ENCODE measurements at places on chromosomes 1 and 21.

GRCh38 chr1:91511386-91511785 lies 10.7 kb downstream of the CDC7 start:
- DNase-seq: no peak

- peak; percentile 59 for DNase-seq
These were observed 32.4 kb downstream of the PRMT2 start for GRCh38 chr21:46667741-46668380.

- DNase-seq: no peak
These were observed 17.3 kb downstream of the POFUT2 start for GRCh38 chr21:45270306-45270821.

DNA sequence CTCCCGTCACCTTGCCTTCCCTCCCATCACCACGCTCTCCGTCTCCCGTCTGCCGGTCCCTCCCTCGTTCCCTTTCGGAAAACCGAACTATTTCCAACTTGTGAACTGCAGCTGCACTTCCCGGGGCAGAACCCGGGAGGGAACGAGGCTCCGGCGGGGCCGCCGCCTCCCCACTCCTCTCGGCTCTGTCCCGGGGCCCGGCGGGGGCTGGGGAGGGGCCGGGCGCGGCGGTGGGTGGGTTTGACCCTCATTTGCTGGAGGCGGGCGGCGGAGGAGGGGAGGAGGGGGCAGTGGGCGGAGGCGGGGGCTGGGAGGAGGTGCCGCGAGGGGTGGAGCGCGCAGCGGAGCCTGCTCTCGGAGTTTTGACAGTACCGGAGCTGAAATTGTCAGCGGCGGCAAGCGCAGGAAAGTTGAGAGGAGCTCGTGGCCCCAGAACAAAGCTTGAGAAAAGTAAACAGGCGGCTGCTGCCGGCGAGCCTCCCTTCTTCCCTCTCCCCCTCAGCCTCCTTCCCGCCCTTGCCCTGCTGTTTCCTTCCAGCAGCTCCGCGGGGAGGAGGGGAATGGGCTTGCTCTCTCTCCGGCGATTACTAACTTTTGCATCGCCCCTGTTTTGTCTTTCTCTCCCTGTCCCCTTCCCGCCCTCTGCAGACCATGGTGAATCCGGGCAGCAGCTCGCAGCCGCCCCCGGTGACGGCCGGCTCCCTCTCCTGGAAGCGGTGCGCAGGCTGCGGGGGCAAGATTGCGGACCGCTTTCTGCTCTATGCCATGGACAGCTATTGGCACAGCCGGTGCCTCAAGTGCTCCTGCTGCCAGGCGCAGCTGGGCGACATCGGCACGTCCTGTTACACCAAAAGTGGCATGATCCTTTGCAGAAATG lies 2.9 kb downstream of the LMO4 start:
- DNase-seq: peak; percentile 67

DNA sequence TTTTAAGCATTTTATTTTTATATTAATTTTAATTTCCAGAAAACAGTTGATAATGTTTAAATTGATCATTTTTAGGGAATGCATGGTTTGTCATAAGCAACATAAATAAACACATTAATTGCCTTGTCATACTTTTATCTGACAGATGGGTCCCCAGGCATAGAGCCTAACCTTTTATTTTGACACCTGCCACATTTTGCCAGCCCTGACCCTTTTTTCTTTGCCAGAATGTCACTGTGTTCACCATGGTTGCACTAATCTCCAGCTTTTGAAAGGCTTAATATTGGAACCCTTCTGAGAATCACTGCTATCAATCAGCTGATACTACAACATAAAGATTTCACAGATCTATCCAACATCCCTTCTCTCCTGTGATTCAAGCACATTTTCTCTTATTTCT lies 56.0 kb upstream of the DPYD start:
- DNase-seq: no peak

DNA sequence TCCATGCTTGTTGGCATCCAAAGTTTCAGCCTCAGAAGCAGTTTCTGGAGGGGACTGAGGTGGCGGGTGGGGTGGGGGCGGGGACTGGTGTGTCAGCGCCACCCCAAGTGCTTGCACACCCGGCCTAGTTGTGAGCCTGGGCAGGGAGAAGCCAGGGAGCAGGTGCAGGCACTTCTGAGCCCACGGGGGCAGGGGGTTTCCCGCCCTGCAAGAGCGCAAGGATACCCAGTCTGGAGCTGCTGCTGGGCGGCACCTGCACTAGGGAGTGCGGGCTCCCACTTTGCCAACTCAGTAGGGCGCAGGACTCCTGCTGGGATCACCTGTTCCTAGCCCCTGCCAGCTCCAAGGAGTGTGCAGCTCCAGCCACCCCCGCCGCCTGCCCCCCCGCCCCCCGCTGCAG lies 33.5 kb downstream of the MAGI3 start:
- no peak for DNase-seq

- no peak for DNase-seq
These were observed 11.7 kb downstream of the CAPN9 start for GRCh38 chr1:230758709-230759368.

DNA sequence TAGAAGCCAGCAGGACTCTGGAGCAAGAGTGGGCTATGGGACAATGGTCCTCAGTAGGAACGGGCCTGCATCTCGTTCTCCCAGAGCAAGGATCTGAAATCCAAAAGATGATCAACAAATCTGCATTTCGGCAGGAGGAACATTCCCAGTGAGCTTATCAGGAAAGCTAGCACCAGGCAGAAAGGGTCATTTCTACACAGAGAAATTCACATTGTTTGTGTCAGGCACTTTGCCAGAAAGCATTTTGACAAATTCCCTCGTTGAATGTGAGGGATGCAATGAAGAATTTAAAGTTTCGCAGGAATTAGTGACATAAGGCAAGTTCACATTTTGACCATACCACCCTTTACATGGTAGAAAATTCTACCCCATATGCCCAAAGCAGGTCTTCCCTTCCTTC lies 31.6 kb upstream of the ETS2 start:
- DNase-seq: no peak
